KBM-7 (cell line): ENCODE measurements at places on chromosomes 4 and X.

DNA sequence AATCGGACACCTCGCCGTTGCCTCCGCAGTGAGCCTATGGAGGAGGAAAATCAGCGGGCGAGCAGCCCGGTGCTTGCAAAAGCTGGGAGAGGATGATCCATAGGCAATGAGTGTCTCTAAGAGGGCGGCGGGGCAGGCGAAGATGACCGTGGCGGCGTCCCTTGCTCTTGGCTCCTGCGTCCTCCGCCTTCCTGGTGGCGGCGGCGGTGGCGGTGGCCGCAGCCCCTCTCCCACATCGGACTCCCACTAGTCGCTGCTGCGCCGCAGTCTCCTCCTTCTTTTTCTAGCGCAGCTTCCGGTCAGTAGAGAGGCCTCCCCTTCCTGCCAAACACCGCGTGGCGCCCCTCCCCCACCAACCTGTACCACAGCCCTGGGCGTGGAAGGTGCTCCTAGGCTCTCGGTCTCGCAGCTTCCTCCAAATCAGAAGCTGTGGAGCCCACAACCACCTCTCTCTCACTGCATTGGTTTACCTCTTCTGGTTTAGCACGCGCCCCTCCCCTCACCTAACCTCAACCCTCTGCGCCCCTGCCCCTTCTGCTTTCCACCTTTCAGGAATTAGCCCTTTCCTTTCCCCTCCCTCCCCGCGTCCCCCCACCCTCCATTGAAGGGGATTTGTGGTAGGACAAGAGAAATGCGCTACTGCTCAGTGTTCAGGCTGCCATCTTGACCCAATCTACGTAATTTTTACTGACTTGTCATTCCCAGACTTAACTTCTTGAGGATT, at the start of gene SPIN3:
Gene SPIN3, minus strand, starts transcription at position 271 of the 724 bp plus-strand sequence. CDS start 594 bp downstream, outside the sequence.
- peak; percentile 91 for DNase-seq

GRCh38 chr4:94583914-94584641, 132.3 kb downstream of the PDLIM5 start:
- no peak for DNase-seq

DNA sequence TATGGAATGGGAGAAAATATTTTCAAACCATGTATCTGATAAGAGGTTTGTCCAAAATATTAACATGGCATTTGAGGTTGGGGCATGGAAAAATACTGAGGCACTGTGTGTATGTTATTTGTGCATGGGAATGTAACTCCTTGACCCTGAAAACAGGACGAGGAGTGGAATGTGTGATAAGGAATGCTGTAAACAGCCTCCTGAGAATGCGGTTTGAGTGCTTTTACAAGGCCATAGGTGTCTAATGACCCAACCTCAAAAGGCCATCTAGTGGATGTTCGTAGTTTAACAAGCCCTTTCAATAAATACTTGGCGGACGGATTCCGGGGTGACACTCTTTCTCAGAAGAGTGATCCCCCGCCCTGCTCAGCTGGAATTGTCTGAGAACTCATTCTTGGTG, 162.9 kb upstream of the USP9X start:
- peak; percentile 53 for DNase-seq

DNA sequence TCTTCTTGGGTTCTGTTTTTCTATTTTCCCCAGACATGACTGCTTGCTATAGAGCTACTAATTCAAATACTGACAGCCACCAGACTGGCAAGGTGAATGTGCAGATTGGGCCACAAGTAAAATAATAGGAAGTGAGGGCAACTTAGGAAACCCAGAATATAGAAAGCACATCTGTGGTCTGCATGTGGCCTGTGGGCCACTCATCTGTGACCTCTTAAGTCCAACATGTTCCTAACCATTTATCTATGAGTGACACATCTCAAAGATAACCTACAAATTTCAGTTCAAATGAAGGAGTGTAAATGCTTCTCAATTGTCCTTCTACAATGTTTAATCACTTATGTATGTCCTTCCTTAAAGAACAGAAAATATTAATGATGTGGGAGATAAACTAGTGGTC, 128.9 kb downstream of the REELD1 start:
- peak; percentile 52 for DNase-seq

DNA sequence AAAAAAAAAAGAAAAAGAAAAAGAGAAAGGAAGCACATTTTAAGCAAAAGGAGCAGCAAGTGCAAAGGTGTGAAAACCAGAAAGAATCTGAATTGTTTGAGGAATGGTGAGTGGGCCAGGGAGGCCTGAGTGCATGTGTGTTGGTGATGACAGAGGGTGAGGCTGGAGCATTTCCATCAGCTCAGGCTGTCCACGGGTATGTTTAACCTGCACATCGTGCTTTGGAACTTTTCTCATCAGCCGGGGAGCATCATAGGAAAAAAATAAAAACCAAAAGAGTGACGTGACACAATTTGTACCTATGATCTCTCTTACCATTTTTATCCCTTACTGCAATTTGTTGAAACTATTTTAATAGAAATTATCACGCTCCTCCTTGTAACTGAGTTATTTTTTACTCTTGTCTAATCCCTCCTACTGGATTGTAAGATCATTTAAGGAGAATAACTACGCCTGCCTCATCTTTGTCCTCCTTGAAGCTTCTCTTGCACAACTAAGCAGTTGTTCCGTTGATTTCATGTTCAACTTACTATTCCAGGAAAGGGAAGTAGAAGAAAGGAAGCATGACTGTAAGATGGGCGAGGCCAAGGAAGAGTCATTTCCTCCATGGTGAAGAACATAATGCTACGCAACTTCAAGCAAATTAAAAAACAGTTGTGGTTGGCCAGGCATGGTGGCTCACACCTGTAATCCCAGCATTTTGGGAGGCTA, 7.0 kb downstream of the PALLD start:
- peak; percentile 52 for DNase-seq

- DNase-seq = no peak
Observed at GRCh38 chr4:6701371-6701770, 7.7 kb downstream of the S100P start.

- DNase-seq = no peak
Observed at GRCh38 chrX:16828124-16828908, 41.8 kb downstream of the RBBP7 start.

DNA sequence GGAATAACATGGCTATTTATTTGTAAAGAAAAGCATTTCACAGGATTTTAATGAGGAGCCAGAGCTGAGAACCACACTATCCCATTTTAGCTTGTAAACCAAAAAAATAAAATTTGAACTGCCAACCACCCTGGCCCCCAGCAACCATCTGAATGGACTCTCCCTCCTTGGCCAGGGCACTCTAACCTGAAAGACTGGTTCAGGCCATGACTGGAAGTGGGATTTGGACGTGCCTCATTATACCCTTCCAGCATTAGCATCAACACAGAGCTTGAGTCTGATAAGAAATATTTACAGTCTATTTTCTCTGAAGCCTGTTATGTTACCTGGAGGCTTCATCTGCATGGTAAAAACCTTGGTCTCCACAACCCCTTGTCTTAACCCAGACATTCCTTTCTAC, 30.0 kb downstream of the METAP1 start:
- DNase-seq = no peak

- DNase-seq = no peak
Observed at GRCh38 chr4:858041-858481, 32.1 kb upstream of the CPLX1 start.

DNA sequence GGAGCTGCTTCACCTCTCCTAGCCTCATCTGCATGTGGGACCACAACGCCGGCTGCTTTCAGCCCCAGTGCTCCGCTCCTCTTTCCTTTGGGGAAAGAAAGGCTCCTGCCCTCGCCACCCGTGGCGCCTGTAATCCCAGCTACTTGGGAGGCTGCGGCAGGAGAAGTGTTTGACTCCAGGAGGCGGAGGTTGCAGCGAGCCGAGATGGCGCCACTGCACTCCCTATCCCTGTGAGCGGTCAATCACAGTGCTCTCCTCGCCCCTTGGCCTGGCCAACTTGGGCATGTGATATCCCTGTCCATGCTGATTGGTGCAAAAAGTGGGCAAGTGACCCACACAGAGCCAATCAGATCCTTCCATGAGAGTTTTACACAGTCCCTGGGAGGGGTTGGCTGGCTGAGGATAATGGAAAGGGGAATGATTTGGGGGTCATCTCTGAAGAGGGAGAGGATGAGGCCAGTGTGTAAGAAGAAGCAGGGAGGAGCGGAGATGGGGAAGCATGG, 56.2 kb downstream of the WFS1 start:
- DNase-seq = no peak

DNA sequence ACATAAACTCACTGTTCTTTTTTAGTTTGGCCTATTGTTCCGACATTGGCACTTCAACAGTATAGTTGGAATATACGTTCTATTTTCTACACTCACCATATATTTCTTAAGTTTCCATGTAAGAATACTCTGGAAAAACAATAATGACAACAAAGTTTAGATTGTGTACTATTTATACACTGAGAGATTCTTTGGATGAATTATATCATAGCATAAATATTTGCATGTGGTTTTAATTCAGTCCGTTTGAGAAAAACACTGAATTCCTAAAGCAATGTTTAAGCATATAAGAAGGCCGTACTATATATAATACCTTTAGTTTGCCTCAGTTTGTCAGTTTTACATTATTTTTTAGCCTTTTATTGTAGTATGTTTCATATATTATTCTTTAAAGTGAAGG, 82.4 kb downstream of the RAP1GDS1 start:
- no peak for DNase-seq

GRCh38 chr4:110614173-110614963, 8.5 kb downstream of the PITX2 start:
- DNase-seq = no peak

GRCh38 chrX:3567686-3568085, 145.8 kb downstream of the PRKX start:
- DNase-seq = no peak

DNA sequence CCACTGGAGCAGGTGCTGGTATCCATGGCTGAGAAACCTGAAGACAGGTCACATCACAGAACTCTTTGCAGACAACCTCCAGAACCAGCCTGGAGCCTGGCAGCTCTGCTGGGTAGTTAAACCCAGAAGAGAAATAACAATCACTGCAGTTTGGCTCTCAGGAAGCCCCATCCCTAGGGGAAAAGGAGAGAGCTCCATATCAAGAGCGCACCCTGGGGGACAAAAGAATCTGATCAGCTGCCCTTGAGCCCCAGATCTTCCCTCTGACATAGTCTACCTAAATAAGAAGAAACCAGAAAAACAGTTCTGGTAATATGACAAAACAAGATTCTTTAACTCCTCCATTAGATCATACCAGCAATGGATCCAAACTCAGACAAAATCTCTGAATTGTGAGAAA, 823.2 kb upstream of the FRG1 start:
- DNase-seq = no peak

GRCh38 chr4:85565761-85566480, 91.0 kb downstream of the ARHGAP24 start:
- DNase-seq = no peak

DNA sequence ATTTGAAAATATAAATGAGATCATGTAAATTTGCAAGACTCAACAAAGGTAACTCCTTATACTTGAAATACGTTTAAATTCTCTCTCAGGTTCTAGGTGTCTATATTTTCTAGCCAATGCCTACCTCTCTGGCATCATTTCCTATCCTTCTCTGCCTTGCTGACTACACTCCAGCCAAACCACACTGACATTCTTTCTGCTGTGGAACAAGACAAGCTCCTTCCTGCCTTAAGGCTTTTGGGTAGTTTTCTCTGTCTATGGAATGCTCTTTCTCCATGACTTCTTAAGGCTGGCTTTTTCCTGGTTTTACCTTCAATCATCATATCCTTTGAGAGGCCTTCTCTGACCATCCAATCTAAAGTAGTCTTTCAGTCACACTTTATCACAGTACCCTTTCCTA, 201.0 kb downstream of the SPRY1 start:
- DNase-seq = no peak

DNA sequence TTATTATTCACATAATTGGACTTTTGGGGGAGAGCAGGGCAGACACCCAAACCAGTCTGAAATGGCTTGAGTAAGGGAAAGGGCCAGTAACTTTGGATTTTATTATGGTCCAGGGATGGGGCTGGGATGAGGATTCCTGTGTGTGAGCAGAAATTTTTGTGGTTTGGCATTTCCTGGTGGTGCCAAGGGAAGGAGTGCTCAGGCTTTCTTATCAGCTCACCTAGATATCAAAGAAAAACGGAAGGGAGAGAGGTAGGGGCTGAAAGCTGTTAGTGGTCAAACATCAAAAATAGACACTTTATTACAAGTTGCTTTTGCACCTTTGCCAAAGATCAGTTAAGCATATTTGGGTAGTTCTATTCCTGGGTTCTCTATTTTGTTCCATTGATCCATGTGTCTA, 128.5 kb upstream of the DIPK2B start:
- DNase-seq = no peak

DNA sequence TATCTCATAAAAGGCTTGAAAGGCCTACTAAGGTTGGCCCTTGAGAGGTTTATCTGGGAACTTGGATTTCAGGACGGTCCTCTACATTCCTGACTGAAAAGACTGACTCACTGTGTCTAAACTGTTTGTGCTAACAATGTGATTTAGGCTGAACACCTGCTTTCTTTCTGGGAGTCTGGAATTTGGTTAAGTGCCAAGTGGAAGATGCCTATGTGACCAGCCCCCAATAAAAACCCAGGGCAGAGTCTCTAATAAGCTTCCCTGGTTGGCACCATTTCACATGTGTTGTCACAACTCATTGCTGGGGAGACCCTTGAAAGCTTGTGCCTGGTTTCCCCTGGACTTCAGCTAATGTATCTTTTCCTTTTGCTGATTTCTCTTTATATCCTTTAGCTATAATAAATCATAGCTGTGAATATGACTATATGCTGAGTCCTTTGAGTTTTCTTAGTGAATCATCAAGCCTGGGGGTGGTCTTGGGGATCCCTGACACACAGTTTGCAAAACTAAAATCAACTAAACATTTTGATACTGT, 55.1 kb downstream of the GPR82 start:
- no peak for DNase-seq

- no peak for DNase-seq
Observed at GRCh38 chrX:152343306-152343705, 107.8 kb downstream of the GABRA3 start.

- DNase-seq = no peak
Observed at GRCh38 chrX:21660156-21660555, 2.0 kb upstream of the KLHL34 start.

DNA sequence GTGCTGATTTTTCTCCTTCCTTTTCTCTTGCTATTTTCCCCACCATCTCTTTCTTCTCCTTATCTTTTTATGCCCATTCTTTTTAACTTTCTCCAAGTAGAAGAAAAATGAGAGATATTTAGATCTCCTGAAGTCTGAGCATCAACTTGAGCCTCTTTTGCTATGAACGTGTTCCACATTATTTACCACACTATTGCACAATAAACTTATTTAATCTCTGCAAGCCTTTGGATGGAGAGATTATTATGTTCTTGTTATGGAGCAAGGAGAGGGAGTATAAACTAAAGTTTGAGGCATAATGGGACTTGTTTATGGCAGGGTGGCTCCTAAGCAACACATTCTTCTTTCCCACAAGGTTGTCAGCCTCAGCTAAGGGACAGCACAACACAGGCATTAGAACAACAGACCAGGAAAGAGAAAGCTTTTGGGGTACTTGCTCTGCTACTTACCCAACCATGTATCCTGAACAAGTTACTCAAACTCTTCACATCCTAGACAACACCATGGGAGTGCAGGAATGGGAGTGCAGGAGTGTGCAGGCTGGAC, 365.5 kb upstream of the BOD1L1 start:
- no peak for DNase-seq

GRCh38 chr4:12707381-12708175, 776.6 kb downstream of the RAB28 start:
- no peak for DNase-seq
